ENCODE measurements at places on chromosomes 3 and 15.
A peak's percentile ranks its signal among the peaks of the same experiment; 100 is the strongest.

- DNase-seq, result no peak
Measured at GRCh38 chr3:61723038-61723437, 161.7 kb downstream of the PTPRG start.

DNA sequence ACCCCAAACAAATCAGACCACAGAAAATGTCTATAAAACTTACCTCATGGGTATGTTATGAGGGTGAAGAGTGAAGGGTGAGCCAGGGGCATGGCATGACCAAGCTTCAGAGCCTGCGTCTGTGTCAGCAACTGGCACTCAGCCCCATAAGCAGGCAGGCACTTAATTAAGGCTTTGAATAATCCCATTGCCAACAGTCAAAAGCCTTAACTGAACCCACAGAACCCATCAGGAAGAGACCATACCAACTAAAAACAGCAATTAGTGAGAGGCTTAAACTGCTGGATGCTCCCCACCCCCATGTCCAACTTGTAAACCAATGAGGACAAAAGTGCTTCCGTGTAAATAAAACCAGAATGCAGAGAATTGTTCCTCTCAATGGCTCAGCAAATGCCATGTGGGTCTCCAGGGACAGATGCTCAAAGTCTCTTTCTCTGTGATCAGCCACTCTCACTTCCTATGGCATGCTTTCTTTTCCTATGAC, 126.0 kb downstream of the MYLK start:
- peak; percentile 45 for DNase-seq

DNA sequence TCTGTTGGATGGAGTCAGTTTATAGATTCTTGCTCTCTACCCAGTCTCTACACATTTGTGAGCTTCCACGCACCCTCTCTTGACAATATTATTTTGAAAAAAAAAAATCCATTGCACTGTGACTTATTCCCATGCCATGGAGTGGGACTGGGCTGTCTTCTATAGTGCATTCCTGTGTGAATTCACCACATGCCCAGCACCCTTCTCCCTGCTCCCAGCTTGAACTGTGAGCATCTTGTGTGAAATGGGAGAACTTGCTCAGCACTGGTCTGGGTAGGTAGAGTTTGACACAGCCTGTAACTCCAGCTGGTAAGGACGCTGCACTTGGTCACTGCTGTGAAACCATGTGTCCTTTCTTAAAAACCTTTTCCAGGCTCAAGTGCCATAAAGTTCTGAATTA, 91.9 kb downstream of the ARNT2 start:
- no peak for DNase-seq

DNA sequence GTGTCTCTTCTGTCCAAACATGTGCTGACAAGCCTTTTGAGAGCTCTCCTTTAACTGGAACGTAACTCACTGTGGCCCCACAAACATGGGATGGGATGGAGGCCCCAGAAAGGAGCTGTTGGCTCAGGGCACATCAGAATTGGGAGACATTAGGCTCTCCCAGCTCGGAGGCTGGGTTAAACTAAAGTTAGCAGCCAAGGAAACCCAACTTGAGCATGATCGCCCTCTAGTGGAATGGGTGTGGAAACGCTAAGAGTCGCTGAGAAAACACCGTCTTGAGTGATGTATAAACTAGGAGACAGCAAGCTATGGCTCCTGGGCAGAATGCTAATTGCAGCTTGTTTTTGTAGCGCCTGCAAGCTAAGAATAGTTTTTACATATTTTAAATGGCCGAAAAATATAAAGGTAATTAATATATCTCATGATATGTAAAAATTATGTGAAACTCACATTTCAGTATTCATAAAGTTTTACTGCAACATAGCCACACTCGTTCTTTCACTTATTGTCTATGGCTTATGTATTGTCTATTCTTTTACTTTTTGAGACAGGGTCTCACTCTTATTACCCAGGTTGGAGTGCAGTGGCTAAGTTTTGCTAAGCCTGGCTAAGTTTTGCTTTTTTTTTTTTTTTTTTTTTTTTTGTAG, 138.8 kb upstream of the HACD2 start:
- DNase-seq, result peak; percentile 82

DNA sequence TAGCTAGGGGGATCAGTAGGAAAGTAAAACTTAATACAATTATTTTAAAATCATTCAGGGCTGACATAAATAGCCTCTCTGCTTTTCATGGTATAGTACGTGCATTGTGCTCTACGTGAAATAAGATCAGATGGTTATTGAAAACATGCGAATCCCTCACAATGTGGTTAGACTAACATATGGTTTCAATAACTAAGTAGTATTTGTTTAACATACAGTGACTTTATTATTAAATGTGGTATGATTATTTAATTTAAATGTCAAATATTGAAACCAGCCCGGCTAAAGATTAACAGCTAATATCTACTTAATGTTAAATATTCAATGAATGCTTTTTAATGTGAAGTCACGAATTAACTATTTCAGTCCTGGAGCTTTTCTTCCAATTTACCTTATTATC, 473.9 kb upstream of the THBS1 start:
- DNase-seq, result no peak

DNA sequence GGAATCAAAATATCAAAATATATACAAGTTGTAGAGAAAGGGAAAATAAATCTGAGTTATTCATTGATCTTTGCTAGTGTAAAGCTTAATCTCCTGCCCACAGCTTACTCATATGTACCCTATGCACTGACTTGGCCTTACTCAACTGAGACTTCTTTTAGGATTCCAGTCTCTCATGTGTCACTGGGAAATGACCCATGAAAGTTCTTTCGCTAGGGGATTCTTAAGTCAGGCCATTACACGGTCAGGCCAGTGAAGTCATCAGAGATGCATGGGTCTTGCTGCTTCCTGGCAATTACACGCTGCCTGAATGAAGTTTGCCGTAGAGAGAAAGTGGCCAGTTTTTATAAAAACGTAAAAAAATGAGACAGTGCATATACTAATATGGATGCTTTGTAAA, 20.7 kb upstream of the LPP start:
- peak; percentile 22 for DNase-seq

DNA sequence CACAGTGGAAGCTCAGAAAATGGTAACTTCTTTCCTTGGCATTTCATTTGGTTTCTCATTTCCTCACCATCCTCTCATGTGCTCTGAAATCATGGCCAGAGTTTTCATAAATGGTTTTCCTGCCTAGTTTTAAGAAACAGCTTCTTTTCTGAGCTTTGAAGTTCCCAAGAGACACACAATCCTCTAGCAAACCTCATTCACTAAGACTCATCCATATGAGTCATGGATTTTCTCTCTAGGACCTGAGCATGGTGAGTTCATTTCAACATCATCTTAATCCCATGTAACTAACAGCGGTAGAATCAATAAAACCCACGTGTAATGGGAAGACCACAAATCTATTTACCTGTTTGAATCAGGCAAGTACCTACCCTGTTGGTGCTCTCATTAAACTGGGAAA, 274.5 kb upstream of the LRTM1 start:
- DNase-seq, result no peak

DNA sequence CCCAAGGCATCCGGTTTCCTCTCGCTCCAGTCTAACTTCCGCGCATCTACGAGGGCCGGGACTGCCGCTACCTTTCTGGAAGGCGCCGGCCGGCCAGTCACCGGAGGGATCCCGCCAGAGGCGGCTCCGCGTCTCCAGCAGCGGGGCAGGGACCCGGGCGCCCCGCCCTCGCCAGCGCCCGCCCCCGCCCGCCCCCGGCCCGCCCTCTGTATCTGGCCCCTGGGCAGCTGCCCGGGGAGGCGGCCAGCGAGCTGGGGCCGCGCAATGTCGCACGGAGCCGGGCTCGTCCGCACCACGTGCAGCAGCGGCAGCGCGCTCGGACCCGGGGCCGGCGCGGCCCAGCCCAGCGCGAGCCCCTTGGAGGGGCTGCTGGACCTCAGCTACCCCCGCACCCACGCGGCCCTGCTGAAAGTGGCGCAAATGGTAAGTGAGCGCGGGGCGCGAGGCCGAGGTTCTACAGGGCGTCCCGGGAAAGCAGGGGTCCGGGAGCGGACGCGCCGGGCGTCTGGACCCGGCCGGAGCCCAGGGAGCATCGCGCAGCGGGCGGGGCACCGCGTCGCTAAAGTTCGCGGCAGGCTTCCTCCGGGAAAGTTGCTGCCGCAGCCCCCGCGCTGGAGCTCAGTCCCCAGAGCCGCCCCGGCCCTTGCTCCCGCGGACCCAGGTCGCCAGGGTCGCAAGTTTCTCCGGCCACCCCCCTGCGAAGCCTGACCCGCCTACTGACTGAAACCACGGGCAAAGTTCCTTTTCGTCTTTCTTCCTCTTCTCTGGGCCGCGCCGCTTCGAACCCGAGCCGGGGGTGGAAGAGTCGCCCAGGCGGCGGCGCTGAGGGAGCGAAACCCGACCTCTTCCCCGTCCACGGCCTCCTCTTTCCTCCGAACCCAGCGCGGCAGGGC, at the start of gene CMTM7:
CMTM7 (plus strand) TSS at position 211 of the 893 bp plus-strand sequence; CDS start at position 265, 54 bp downstream.
- peak; percentile 64 for DNase-seq

DNA sequence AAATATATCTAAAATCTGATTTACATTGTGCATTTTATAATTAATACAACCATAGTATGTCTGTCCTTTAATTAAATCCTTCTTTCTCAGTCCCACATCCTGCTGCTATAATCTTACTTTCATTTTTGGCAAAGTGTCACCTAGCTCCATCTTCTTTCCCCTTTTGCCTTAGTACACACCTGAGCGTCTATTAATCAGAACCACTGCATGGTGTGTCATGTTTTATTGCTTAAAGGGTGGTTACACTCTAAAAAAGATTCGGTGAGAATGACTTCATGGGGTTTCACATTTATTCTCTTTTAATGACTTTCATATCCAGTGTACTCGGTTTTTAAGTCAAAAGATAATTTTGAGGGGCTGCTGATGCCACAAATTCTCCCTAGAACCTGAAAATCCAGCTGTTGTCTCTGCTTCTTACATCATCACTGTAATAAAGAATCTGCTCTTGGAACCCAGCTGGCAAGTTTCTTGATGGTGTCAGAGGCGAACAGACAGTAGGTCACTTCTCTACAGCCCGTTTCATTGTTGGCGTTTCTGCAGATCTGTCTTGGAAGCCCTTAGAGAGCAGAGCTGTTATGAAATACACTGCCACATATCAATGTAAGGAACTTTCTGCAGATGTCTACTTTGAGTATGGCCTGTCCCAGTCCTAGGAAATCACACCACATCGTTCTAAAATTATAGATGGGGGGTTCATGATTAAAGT, 99.7 kb downstream of the TIGIT start:
- DNase-seq, result no peak

DNA sequence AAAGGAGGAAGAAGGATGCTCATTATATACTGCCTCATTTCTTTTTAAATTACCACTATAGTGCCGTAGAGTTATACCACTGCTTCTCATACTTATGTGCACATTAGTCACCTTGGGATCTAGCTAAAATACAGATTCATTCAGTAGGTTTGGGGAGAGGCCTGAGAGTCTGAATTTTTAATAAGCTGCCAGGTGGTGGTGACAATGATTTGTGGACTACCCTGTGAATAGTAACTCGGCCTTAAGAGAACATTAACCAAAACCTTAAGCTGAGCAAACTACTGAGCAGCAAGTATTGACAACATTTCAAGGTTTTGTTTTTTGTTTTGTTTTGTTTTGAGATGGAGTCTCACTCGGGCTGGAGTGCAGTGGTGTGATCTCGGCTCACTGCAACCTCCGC, 19.8 kb downstream of the UBA5 start:
- DNase-seq, result no peak

- no peak for DNase-seq
Measured at GRCh38 chr15:41928100-41928499, 34.2 kb upstream of the SPTBN5 start.

- DNase-seq, result no peak
Measured at GRCh38 chr3:1583044-1583443, 490.2 kb downstream of the CNTN6 start.

DNA sequence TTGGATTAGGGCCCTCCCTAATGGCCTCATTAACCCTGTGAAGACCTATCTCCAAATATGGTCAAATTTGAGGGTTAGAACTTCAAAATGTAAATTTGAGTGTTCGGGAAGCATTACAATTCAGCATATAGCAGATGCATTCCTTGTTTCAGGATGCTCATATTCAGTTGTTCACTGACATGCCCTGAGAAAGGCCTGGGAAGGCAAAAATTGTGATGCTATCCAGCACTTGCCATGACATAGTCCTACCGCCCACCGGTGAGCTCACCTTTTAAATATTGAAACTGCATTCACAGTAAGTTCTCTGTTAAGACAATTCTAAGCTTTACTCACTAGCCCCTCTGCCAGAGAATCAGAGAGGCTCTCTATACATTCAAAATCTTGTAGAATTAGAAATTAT, 300.3 kb upstream of the CCDC54 start:
- no peak for DNase-seq

DNA sequence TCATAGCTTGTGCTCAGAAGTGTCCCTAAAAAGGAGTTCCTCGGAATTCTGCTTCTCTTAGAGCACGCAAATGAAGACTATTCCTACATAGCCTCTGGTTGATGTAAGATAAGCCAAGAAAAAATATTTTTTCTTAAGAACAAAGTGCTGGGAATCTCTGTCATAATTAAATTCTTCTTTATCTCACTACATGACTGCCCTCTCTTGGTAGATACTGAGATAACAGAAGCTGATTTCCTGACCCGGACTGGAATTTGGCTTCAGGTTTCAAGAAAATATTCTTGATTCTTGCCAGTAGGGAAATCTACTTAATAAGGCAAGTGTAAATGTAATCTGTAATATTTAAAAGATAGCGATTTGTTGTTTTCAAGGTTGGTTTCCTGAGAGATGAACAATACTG, 31.3 kb upstream of the SETMAR start:
- peak; percentile 44 for DNase-seq

DNA sequence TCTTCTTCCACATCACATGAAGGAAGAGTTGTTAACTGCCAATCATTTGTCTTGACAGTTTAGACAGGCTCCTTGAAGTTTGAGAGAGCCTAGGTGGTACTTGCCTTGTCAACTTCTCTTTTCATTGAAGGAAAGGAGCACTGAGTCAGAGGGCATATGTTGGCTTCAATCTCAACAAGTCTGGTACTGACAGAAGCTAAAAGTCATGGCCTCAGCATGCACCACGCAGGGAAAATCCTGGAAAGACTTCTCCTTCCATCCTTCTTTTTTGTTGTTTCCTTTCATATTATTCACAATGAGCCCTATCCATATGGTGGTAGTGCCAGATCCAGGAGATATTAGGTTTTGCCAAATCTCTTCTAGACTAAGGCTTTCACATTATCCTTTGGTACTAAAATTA, 1272.5 kb downstream of the ROBO1 start:
- no peak for DNase-seq

GRCh38 chr3:178131801-178132200, 404.4 kb upstream of the KCNMB2 start:
- peak; percentile 42 for DNase-seq

GRCh38 chr15:25830844-25831451, 32.2 kb downstream of the ATP10A start:
- DNase-seq, result peak; percentile 37

Measured in epithelial cell of esophagus (primary cell).